Mesothelial cell of epicardium (in vitro differentiated cells): ENCODE measurements at places on chromosomes 1 and 21. TPM values are rescaled to one million over a fixed set of nuclear protein-coding genes. Genes with fewer than 3 reads are reported as not detected.

ZNF648 gene
- total RNA-seq = 0.09 to 0.23 TPM (median 0.18 TPM) in 3 replicates

RGS16 gene
- total RNA-seq = 0.55 to 0.99 TPM (median 0.74 TPM) in 3 replicates

ZSWIM5 gene
- 2.0 to 2.5 TPM (median 2.4 TPM) in 3 replicates for total RNA-seq

CCDC190 gene
- 0.11 to 0.13 TPM in 2 of 3 replicates, not detected in the other for total RNA-seq

LHX8 gene
- 0.20 to 0.36 TPM (median 0.20 TPM) in 3 replicates for total RNA-seq

PIGM gene
- total RNA-seq = 17.0 to 17.9 TPM (median 17.3 TPM) in 3 replicates

S100B gene
- 0.27 TPM in 2 of 3 replicates, not detected in the other for total RNA-seq

AADACL3 gene
- total RNA-seq = not detected in 3 replicates

GRCh38 chr1:248597589-248597988 lies at the start of gene OR2T10:
TSS of gene OR2T10 (minus strand) at chr1:248597700. CDS start at chr1:248593768, 3,932 bp downstream.
- H3K4me3 ChIP-seq = no peak within 1 kb of the TSS
- no peaks in the 10 kb centered on the region for H3K4me1 ChIP-seq
- H3K36me3 ChIP-seq = no peaks in the 10 kb centered on the region
- no peak for DNase-seq
- no peak within 1 kb of the TSS for H3K27ac ChIP-seq
- H3K27me3 ChIP-seq = no peaks in the 10 kb centered on the region

DNA sequence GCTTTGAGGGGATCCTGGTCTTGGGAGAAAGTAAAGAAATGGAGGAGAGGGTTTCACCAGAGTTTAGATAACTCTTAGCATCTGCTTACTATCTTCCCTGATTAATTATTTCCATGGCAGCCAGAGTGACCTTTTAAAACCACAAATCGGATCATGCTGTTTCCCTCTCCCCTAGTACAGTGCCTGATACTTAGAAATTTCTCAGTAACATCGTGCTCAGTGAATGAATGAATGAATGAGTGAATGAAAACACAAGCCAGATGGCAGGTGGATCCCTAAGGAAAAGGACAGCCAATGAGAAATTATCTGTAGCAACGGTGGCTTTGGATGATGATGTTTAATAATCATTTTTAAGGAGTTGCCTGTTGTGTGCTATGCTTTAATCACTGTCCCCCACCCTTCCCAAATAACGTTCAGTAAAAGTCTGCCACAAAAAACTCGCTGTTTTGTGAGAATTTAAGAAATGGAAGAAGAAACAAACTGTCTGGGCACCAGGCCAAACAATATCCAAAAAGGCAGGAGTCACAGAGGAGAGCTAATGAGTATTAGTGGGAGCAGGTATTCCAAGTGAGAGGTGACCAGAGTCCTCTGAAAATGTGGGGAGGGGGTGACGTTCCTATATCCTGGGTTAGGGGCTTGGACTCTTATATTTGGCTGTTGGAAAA lies 737 bp upstream of the SMAP2 start:
- peak overlapping the region; percentile 51 for H3K27ac ChIP-seq
- H3K4me3 ChIP-seq = peak overlapping the region; percentile 88
- DNase-seq = no peak
- no peaks in the 10 kb centered on the region for H3K27me3 ChIP-seq

DNA sequence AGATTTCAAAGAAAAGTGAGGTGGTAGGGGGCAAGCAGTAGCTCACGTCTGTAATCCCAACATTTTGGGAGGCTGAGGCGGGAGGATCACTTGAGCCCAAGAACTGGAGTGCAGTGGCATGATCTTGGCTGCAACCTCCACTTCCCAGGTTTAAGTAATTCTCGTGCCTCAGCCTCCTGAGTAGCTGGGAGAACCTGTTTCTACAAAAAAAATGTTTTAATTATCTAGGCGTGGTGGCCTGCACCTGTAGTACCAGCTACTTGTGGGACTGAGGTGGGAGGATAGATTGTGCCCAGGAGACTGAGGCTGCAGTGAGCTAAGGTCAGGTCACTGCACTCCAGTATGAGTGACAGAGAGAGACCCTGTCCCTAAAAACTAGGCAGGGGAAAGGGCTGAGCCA lies 2.6 kb upstream of the TSPAN1 start:
- H3K27ac ChIP-seq = no peak overlapping the region
- H3K4me3 ChIP-seq = no peak overlapping the region
- peaks cover 14% of the 10 kb centered on the region for H3K4me1 ChIP-seq
- H3K27me3 ChIP-seq = peaks cover 18% of the 10 kb centered on the region
- no peak for DNase-seq

- H3K27ac ChIP-seq = no peak overlapping the region
- H3K36me3 ChIP-seq = no peaks in the 10 kb centered on the region
- H3K4me1 ChIP-seq = peaks cover 29% of the 10 kb centered on the region
- no peak for DNase-seq
Observed at GRCh38 chr21:35508139-35508888, 459.2 kb upstream of the RUNX1 start.

DNA sequence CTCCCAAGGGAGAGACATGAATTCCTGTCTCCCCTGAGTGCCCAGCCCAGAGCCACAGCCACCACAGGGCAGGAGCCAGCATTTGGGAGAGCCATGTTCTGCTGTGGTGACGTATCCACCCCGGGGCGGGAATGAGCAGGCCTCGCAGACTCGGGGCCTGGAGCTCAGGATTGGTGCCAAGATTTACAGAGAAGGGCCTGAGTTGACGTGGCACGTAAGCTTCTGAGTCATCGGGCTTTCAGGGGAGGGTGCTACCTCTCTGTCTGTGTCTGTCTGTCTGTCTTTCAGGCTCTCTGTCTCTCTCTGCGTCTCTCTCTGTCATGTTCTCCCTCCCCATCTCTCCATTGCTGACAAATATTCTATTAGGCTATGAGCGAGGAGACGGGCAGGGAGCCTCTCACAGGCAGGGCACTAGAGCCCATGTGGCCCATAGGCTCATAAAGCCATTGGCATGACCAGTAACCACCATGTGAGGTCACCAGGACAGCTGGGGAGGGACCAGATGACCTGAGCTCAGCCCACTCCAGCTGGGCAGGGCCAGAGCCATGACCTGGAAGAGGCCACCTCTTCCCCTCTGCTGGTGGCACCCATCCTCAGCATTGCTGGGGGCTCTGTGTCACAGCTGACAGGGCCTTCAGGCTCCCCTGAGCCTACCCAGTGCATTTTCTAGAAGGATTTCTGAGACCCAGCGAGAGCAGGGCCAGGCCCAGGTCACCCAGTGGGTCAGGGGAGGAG lies 300.0 kb upstream of the VAMP3 start:
- peak overlapping the region; percentile 75 for H3K27ac ChIP-seq
- DNase-seq = peak; percentile 51
- H3K4me3 ChIP-seq = no peak overlapping the region
- H3K36me3 ChIP-seq = no peaks in the 10 kb centered on the region
- peaks cover 26% of the 10 kb centered on the region for H3K4me1 ChIP-seq
- H3K27me3 ChIP-seq = peaks cover 3% of the 10 kb centered on the region

- DNase-seq = no peak
- H3K4me1 ChIP-seq = peaks cover 31% of the 10 kb centered on the region
- no peaks in the 10 kb centered on the region for H3K36me3 ChIP-seq
- peak overlapping the region; percentile 91 for H3K27ac ChIP-seq
- H3K27me3 ChIP-seq = peaks cover 20% of the 10 kb centered on the region
Observed at GRCh38 chr1:45522324-45523104, 830 bp upstream of the PRDX1 start.
